ENCODE measurements at places on chromosomes 13 and 19.

GRCh38 chr19:42212886-42213285 lies 4.6 kb downstream of the DEDD2 start:
- no peak for DNase-seq

DNA sequence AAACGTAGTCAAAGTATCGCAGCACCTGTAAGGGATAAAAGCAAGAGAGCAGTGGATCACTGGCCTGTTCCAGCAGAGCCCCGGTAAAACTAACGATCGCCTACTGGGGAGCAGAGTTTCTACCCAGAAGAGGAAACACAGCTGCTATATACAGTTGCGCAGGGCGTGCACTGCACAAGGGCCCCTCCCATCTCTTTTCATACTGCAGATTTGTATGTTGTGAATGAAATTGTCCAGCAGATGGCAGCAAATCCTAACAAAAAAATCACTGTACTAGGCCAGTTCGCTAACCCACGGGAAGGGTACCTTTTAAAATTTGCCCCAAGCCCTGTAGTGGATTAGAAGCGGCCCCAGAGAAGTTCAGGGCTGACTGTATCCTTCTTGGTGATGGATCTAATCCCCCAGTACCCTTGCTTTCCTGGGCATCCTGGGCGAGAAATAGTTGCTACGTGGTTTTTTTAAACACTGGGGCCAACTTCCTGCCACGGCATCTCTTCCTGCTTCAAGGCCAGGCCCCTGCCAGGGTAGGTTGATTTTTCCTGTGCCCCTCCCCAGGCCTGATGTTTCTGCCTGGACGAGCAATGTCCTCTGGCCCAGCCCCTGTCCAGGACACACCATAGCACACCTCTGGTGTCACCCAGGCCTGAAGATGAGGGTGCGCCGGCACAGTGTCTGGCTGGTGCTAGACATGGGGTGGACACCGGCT lies 127.0 kb downstream of the IER2 start:
- peak; percentile 76 for DNase-seq

DNA sequence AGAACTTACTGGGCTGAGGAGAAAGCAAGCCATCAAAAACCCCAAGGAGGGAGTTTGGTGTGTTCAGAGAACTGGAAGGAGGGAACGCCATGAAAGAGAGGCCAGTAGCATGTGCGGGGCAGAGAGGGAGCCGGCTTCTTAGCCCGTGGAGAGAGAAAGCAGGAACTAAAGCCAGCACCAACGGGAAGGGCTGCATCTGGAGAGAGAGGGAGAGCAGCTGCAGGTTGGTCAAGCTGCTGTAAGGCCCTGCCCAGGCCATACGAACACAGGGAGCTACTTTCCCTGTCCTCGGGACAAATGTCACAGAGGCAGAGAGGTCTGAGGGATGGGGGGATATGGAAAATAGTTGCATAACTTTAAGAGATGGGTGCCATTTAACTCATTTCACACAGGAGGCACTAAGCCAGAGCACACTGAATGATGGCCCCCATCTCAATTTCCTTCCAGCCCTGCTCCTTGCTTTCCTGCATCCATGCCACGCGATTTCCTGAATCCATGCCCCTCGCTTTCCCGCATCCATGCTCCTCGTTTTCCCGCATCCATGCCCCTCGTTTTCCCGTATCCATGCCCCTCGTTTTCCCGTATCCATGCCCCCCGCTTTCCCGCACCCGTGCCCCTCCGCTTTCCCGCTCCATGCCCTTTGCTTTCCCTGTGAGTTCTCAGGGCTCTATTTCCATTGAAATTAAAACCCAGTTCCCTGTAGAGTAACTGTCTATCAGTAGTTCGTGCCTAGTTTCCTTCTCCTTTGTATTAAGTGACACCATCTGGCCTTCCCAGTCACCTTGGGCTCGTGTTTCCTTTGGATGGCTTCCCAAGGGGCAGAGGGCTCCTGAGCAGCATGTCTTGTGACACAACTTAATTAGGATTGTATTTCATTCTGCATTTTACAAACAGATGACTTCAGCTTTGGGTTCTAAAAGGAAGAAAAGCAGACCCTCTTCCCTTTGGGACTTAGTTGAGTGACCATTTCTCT lies 31.5 kb upstream of the TPT1 start:
- no peak for DNase-seq

GRCh38 chr19:13669780-13670355 lies 94.5 kb upstream of the MRI1 start:
- no peak for DNase-seq

DNA sequence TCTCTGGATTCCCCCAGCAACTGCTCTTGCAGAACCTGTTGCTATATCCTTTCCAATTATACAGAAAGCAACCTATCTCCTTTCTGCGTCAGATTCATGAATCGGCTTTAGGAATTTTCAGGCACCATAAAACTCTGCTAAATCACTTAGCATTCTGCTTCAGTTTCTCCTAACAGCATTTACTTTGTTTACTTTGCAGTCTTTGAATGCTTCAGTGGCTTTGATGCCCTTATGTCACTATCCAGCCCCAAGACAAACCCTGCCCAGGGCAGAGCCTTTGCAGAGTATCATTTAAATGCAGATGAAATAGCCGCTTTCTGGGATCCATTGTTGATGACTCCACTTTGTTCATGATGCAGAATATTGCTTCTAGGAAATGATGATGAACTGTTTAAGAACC lies 43.1 kb downstream of the SLITRK1 start:
- no peak for DNase-seq

All from CD4-positive, alpha-beta T cell treated with Interleukin-6 at 100 ng/mL for 8 hours (primary cell).